SJSA1 (cell line): ENCODE measurements at places on chromosomes 1 and 21.
A peak's percentile ranks its signal among the peaks of the same experiment; 100 is the strongest.

GRCh38 chr1:206002160-206002559, 1.0 kb downstream of the RAB7B start:
- DNase-seq: peak; percentile 32

DNA sequence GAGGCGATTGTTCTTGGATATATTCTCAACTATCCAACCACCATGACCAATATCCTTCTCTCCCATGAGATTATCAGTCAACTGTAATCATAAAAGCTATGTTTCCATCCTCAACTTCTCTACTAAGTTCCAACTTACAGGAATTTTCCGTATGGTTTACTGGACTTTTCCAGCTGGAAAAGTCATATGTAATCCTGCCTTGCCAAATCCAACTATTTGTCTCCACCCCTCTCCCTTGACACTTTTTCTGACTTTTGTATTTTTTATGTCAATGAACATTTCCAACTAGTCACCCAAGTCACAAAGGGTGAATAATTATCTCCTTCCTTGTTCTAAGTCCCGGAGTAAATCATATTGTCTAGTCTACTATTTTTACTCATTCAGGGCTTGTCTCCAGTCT, 293.1 kb downstream of the USP25 start:
- no peak for DNase-seq

DNA sequence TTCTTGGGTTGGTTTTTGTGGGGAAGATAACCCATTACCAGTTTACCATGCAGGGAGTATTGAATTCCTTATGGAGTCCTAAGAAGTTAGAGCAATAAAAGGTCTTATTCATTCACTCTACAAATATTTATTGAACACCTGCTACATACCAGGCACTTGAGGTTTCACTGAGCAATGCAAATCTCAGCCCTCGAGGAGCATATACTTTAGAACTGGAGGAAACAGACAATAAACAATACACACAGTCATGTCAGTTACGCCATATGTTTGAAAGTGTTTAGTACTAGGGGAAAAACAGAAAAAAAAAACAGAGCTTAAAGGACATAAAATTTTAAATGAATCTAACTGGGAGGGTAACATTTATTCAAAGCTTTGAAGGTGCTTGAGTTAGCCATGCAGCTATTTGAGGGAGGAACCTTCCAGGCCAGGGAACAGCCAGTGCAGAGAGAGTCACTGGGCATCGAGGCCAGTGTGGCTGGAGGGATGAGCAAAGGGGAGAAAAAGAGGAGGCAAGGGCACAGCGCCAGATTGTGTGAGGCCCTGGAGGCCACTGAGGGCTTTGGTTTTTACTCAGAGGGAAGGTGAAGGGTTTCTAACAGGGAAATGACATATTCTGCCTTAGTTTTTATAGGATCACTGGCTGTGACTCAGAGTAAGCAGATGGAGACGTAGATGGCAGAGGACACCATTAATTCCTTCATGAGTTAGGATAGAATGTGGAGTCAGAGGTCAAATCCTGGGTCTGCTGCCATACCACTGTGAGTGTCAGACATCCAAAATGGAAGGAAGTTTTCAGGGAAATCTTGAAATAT, 32.7 kb downstream of the C1orf21 start:
- DNase-seq: no peak

GRCh38 chr1:51924455-51924854, 45.9 kb upstream of the NRDC start:
- peak; percentile 73 for DNase-seq

DNA sequence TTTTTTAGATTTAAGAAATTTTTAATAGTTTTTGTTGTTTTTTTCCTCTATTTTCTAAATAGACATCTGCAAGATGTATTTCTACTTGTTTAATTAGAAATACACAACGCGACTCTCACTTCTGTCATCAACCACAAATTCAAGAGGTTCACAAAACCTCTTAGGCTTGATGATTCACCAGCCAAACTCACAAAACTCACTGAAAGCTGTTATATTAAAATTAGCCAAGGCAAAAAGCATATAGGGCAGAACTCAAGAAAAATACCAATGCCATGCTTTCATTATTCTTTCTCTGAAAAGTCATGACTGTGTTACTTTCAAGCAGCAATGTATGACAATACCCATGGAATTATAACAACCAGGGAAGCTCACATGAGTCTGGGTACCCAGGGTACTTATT, 487.0 kb upstream of the RGS18 start:
- no peak for DNase-seq

DNA sequence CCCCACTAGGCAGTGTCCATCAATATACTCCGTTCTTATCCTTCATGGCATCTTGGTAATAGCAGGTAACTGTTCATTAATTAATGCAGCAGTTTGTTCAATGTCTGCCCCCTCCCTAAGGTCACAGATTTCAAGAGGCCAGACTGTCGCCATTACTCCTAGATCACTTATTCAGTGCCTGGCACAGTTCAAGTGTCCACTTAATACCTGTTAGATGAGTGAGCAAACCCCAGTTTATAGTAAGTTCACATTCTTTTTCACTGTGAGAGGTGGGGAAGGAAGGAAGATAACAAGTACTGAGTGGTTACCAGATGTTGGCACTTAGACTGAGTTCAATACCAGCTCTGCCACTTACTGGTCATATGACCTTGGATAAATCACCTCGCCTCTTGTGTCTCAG, 36.4 kb downstream of the OPRD1 start:
- no peak for DNase-seq

GRCh38 chr1:202086579-202087350, 36.0 kb upstream of the GPR37L1 start:
- DNase-seq: no peak

DNA sequence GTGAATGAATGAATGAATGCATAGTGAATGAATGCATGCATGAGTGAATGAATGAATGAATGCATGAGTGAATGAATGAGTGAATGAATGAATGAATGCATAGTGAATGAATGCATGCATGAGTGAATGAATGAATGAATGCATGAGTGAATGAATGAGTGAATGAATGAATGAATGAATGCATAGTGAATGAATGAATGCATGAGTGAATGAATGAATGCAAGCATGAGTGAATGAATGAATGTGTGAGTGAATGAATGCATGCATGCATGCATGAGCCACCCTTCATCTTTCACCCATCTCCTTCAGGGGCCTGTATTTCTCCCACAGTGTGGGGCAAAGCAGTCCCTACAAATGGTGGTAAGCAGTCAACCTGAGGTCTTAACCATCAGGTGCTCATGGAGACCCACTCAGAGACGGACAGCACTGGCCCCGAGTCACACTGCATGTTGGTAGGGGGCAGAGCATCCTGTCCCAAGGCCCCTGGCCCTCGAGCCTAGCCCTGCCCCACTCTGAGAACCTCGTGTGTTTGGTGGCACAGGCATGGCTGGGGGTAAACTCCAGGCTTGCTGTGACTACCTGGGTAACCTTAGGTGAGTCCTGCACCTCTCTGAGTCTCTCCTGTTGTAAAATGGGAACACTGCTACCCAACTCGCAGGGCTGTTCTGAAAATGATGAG, 28.0 kb upstream of the PAX7 start:
- DNase-seq: no peak

DNA sequence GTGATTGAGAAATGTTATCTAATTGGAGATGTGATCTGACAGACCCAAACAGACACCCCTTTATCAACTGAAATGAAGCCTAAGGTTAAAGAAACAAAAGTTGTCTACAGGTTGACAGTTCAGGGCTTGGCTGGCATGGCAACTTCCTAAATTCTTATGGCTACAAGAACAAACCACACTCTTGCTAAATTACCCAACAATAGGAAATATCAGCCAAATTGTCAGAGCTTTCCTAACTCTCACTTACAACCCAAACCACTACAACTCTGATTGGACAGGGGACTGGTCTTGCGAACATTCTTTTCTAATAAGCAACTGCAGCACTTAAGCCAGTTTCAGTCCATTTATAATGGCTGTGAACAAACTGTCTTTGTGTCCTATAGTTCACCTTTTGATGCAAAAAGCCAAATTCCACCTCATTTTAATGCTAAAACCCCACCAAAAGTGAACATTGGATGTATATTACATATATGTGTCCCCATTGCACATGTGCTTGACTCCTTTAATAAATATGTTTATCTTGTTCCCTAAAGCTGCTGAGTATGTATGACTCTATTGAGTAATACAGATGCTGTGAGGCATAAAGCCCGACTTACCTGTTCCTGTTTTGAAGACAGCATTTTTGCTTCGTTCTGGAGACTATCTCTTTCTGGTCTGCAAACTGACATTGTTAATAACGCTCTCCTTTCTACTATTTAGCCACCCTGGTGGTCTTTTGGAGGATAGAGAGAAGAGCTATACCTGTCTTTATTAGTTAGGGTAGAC, 101.3 kb upstream of the HMCN1 start:
- DNase-seq: no peak

GRCh38 chr21:34511787-34512455, at the start of gene KCNE1:
TSS of gene KCNE1 (minus strand) at chr21:34512210. CDS start at chr21:34449634, 62,576 bp downstream.
- no peak for DNase-seq

DNA sequence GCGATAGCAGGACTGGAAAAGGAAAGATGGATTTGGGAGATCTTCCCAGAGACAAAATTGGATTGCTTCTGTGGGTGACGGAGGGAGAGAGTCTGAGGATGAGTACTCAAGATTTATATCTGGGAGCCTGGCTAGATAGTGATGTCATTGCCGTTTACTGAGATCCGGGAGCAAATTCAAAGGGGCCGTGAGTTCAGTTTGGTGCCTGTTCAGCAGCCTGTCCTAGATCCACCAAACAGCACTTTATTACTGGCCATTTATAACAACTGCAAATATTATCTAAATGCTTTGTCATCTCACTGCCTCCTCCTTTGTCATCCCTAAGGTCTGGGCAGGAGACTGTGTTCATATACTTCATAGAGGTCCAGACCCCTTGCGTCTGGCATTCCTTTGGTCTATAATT, 29.2 kb downstream of the MAPKAPK2 start:
- no peak for DNase-seq

DNA sequence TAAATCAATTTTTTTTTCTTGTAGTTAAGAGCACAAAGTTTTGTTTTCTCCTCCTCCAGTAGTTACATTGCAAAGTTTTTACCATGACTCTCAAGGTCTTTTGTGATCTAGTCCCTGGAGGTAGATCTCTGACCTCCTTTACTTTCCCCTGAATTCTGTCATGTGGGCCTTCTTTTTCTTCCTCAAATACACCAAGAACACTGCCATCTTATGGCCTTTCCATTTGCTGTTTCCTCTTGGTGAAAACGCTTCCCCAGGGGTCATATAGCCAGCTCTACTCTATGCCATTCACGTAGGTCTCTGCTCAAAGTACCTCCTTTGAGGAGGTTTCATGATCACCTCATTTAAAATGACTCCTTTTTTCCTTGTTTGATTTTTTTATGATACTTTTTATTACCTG, 2.7 kb downstream of the DDX20 start:
- DNase-seq: no peak

- no peak for DNase-seq
Observed at GRCh38 chr1:69195136-69195535, 372.6 kb upstream of the LRRC7 start.

DNA sequence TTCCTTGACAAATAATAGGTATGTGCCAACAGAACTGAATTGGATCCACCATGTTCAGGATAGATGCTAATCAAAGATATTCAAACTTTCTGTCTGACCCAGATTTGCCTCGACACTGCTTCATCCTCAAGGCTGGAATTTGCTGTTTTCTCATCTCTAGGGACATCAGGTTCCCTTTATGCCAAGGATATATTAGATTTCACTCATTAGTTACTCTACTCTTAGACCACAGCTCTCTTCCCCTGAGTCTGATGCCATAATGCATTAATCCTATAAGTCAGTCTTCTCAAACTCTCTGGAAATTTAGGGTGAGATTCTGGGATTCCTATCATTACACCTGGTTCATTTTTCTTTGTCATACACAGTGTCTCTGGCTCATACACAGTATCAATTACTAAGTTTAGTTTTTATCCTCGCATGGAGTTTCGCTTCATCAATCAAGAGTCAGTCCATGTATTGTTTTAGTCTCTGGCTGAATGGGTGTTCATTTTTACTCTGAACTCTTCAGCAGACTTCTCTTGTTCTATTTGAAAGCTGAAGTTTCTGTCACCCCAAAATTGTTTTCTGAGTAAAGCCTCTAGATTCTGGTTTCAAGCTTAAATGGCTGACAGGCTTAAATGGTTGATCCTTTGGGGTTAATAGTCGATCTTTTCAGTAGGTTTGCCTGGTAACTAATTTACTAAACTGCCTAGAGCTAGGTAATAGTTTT, 9.3 kb upstream of the DCAF6 start:
- no peak for DNase-seq

DNA sequence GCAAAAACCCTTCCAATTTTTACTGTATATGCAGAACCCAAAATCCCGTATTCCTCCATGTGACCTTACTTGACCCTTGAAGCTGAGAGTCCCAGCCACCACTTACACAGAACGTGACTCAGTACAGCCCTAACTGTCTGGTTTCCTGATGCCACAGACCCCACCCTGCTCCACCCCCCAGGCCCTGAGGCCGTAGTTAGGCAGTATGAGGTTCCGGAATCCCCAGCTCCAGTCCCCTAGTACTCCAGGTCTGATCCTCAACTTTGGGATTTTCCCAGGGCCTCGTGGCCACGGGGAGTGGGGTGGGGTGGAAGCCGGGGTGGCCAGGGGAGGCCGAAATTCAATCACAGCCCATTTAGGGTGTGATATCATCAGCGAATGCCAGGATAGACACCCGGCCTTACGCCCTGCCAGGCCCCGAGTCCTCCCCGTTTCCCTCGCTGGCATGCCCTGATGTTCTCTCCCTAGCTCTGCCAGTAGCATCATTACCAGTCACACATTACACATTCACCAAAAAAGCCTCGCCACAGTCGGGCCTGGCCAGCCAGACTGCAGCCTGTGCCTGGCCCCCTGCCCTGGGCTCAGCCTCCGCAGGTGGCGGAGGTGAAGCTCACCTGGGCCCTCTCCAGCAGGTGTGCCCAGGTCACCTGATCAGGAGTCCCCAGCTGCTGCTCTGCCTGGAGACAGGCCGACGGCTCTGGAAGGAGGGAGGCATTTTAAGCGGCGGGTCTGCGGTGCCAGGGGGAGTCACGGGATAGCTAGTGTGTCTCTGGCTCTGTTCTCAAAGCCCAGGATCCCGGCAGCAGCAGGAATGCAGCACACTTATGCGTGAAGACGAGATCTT, 70.8 kb downstream of the SCCPDH start:
- no peak for DNase-seq

GRCh38 chr1:52166996-52167753, 25.3 kb downstream of the ZFYVE9 start:
- no peak for DNase-seq

DNA sequence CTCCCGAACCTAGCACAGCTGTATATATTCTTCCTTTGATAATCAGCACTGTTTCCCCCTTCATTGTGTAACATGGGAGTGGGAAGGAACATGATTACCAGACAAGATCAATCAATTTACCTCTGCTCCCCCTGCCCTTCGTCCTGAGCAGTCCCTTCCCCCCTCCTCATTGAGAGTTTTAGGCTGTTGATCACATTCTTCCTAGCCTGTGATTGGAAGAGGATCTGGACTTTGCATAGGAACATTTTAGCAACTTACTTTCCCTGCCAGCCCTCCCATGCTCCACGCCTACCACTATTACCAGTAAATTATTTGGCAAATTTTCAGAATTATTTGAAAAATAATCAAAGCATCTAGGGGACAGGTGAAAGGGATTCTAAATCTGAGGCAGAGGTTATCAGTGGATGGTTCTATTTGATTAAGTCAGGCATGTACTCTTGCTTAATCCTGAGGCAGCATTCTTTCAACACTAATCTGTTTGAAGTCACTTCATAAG, 62.7 kb upstream of the ABCD3 start:
- no peak for DNase-seq
